Stimulated activated CD4-positive, alpha-beta T cell treated with anti-CD3 and anti-CD28 coated beads, Interleukin-4, amount 100 ng/mL, for 24 hours (primary cell): ENCODE measurements at places on chromosomes 12 and 14.
A peak's percentile ranks its signal among the peaks of the same experiment; 100 is the strongest.

DNA sequence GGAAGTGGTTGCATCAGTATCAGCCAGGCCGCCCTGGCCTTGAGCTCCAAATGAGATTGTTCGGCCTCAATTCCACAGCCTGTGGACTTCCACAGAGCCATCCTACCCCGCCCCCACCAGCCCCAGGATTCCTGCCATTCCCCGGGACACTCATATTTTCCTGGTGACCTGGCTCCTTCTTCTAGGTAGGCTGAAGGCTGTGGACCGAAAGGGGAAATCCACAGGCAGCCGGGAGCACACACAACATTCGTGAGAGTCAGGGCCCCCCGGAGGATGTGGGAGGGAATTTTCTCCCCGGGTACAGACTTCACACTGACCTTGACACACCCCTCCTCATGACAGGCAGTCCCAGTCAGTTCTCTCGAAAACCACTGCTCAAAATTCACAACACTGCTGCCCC is 39.9 kb downstream of the RIN3 start:
- no peak for DNase-seq

- no peak for DNase-seq
Measured at GRCh38 chr14:42002141-42002540, 395.5 kb downstream of the LRFN5 start.

- no peak for DNase-seq
Measured at GRCh38 chr12:82027612-82028011, 268.5 kb upstream of the PPFIA2 start.

GRCh38 chr12:118633071-118633470 is 256.7 kb downstream of the SUDS3 start:
- no peak for DNase-seq

DNA sequence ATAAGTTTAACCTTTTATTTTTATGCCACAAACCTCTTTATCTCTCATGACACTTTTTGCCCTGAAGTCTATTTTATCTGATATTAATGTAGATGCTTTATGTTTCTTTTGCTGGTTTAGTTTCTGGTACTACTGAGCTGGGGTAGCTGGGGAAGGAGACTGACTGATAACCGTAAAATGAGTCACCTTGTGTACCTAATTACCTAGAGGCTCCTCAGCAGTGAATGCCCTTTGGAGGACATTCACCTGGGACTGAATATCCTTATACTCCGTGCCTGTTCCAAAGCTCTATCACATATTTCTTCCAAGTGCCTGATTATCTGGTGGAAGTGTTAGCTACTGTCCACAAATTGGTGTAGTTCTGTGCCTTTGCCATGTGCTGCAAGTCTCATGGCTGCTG is 13.9 kb downstream of the ATL1 start:
- DNase-seq, result no peak

DNA sequence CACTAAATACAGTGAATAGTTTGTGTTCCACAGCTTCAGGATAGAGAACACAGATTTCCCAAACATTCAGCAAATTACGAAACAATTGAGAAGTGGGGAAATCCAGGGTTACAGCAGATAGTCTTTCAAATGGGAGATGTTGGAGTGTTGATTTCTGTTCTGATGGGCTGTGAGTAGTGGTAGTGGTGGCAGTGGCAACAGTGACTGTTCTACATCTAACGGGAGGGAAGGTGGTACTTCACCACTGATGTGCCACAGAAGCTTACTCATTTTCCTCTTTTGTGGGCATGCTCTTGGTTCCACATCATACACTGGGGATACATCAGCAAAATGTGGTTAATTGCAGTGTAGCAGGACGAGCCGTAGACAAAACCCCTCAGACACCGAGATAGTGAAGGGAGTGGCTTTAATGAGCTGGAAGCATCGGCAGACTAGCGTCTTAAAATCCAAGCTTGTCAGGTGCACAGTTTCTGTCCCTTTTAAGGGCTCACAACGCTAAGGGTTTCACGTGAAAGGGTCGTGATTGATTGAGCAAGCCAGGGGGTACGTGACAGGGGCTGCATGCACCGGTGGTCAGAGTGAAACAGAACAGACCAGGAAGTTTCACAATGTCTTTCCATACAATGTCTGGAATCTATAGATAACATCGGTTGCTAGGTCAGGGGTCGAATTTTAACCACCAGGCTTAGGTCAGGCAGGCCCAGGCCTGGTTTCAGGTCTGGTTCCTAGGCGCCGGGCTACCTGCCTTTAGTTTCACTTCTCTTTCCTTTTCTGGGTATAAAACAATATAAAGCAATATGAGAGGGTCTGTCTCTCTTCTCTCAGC is 330.6 kb upstream of the FBXO33 start:
- DNase-seq, result peak; percentile 7

DNA sequence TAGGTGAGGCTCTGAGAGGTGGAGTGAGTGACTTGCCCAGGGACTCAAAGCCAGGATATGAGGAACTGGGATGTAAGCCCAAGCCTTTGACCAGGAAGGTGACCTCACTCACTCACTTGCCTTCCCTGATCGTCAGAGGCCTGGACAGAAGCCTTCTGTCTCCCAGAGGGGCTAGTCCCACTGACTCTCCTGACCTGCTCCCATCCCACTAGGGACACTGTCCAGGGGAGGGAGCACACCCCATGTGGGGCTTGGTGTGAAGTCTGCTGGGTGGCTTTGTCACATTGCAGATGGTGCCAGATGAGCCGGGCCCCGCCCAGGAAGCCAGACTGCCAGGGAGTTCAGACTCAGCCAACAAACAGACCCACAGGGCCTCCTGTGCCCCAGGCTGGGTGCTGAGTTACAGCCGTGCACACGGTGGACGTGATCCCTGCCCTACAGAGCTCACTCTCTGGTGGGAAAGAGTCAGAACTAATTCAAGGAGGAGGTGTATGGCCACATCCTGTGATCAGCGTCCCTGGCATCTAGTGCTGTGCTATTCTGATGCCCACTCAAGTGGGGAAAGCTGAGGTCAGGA is 28.3 kb downstream of the MMAB start:
- DNase-seq, result no peak

DNA sequence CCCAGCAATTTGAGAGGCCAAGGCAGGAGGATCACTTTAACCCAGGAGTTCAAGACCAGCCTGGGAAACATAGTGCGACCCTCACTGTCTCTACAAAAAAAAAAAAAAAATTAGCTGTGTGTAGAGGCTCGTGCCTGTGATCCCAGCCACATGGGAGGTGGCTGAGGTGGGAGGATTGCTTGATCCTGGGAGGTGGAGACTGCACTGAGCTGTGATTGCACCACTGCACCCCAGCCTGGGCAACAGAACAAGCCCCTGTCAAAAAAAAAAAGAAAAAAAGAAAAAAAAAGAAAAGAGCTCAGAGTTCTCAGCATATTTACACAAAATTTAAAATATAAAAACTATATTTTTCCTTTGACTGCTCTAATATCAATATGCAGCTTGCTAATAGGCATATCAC is 260.8 kb downstream of the SYT1 start:
- DNase-seq, result no peak

- DNase-seq, result peak; percentile 63
Measured at GRCh38 chr12:69161829-69162228, 77.5 kb upstream of the CPSF6 start.

- no peak for DNase-seq
Measured at GRCh38 chr14:51534610-51535011, 117.1 kb upstream of the FRMD6 start.

DNA sequence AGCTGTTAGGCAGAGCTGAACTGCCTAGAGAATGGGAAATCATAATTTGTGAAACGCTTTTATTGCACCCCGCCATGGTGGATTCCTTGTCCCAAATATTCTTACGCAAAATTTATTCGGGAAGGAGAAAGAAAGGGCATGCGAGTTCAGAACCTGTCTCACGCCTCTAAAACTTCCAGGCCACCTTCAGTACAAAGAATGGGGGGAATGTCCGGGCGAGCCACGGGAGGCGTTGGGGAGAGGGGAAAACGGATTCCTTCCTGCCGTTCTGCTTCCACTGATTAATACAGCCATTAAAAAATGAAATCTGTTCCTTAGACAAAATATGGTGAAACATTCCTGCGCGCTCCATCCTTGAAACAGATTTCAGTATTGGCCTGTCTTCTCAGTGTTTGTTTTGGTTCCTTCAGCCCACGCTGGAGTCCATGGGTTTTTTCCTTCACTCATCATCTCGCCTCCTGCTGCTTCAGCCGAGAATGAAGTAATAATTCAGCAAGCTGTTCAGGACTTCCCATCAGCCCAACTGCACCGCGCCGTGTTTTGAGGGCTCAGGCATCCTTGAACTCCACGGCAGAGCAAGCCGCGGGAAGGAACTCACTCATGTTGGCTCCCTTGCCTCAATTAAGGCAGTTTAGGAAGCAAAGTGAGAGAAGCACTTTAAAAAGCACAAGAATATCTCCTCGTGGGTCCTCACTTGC is 47.7 kb upstream of the CDKN3 start:
- DNase-seq, result no peak

GRCh38 chr12:53221203-53222080 is 10.6 kb downstream of the RARG start:
- peak; percentile 42 for DNase-seq

- DNase-seq, result no peak
Measured at GRCh38 chr12:62763861-62764645, 170.9 kb downstream of the PPM1H start.

DNA sequence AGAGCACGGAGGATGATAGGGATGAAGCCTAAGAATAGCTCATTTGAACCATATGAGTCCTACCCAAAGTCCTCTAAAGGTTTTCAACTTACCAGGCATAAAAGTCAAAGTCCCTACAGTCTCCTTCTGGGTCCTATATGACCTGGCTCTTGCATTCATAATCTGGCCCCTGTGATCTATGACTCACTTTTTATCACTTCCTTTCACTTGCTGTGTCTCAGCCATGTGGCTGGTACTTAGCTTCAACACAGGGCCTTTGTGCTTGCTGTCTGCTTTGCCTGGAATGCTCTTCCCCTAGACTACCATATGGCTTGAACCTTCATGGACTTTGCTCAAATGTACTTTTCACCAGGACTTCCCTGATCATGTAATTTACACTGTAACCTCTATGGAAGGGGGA is 137.6 kb upstream of the TMTC1 start:
- DNase-seq, result no peak

DNA sequence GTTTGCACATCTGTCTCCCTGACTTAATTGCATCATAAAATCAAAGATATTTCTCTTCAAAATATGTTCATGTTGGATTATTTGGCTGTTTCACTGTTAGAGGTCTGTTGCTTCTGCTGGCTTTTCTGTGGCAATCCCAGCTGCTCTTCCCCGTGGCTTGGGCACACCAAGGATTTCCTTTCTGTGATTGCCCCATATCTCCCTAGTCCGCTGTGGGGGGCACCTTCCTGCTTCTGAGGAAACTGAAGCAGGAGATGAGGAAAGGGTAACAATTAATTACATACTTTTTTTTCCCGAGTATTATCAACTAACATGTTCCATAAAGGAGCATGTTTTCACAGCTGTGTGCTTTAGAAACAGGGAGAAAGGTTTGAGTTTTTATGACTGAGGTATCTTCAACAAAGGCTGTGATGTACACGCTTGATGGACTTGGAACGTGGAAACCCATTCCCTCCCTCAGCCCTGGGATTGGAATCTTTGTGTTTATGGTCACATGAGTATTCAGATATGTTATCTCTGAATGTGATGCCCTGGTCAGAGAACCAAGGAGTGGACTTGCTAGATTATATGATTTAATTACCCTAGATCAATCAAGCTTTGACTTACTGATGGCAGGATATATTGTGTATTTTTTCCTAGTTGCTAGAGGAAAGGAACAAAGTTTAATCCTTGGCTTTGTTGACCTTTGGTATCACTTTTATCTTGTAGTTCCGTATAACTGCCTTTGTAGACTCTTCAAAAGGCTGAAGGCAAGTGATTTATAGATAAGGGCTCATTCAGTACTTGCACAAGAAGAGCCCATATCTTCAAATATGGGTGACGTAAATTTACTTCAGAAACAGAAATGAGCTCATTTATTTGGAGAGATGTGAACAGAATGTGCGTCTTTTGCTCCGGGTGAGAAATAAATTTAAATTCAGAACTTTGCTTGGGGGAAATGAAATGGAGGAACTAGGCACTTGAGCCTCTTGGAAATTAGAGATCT is 46.7 kb downstream of the BORCS5 start:
- DNase-seq, result no peak

- DNase-seq, result no peak
Measured at GRCh38 chr12:114018669-114019068, 52.5 kb upstream of the RBM19 start.

GRCh38 chr12:123912415-123913380 is 59.9 kb downstream of the CCDC92 start:
- no peak for DNase-seq

DNA sequence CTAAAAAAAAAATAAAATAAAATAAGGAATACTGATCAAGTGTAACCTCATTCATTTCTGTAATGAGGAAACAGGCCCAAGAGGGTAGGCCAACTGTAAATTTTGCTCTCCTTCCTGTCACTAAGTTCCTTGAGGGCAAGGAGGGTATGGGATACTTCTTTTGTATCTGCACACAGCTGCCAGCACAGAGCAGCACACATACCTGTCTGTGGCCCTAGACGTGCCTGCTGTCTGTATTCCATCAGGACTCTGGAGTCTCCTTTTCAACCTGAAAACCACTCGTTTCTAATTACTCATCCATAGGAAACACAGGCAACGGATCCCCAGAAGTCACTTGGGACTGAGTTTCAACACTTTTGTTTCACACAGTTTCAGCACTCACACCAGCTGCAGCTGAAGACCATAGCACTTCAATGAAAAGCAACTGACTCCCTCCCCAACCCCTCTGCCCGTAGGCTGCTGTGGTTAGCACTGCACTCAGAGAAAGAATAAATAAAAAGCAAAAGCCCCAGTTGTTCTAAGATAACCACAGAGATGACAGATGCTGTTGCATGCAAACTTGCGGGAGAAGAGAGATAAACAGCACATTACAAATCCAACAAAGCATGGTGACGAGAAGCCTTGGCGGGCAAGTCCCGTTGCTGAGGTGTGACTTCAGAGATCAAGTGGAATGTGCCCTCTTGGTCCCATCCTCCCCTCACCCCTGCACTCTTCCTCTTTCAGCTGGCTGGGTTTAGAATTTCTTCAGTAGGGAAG is 24.9 kb downstream of the CRACR2A start:
- peak; percentile 48 for DNase-seq

- no peak for DNase-seq
Measured at GRCh38 chr12:128853600-128854197, 421 bp downstream of the GLT1D1 start.

- no peak for DNase-seq
Measured at GRCh38 chr12:22084852-22085251, 38.8 kb downstream of the CMAS start.

GRCh38 chr12:85633491-85633890 is 202.7 kb downstream of the RASSF9 start:
- no peak for DNase-seq

DNA sequence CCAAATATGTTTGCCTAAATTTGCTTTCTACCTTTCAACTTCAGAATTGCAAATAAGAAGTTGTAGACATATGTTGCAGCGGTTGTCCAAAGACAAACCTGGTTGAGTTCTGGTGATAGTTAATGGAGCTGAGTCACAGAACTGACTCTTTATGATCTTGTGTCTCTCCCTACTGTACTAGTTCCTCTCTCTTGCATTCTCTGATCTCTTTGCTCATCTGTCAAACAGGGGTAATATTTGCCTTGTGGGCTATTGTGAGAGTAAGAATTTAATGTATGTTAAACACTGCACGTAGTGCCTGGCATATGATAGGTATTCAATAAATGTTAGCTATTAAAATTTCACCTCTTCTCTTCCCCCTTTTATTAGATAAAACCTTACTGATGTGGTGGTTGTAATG is 283.5 kb upstream of the RGS6 start:
- no peak for DNase-seq
